Stimulated activated CD8-positive, alpha-beta memory T cell treated with anti-CD3 and anti-CD28 coated beads, Interleukin-7, amount 100 ng/mL, for 1 hour (primary cell): ENCODE measurements at places on chromosomes 2 and 18.

GRCh38 chr2:203330434-203330833 lies 2.2 kb downstream of the ABI2 start:
- DNase-seq = no peak

DNA sequence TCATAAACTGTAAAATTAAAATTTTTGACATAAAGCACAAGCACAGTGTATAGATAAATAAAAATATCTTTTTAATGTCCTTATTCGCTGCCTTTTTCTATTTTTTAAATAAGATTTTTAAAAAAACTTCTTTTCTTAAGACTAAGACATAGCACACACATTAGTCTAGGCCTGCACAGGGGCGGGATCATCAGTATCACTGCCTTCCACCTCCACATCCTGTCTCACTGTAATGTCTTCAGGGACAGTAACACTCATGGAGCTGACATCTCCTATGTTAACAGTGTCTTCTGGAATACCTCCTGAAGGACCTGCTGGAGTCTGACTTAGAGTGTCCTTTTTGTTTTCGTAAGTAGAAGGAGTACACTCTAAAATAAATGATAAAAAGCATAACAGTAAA lies 33.0 kb downstream of the VAPA start:
- DNase-seq = no peak

DNA sequence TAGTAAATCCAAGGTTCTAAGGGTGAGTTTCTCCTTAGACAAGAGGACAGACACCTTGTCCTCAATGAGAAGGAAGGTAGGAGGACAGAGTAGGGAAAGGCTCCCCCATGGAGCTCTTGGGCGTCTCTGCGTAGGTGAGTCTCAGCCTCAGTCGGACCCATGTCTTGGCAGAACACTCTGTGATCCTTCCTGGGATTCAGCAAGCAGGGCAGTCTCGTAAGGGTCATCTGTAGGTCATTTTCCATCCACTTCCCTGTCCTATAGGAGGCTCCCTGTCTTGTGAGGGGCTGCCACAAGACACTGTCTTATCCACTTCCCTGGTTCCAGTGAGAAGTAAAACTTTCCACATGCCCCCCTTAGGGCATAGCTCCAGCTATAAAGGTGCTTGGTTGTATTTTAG lies 122.6 kb upstream of the TWIST2 start:
- no peak for DNase-seq

GRCh38 chr2:159982842-159983785 lies 79.3 kb downstream of the PLA2R1 start:
- no peak for DNase-seq

DNA sequence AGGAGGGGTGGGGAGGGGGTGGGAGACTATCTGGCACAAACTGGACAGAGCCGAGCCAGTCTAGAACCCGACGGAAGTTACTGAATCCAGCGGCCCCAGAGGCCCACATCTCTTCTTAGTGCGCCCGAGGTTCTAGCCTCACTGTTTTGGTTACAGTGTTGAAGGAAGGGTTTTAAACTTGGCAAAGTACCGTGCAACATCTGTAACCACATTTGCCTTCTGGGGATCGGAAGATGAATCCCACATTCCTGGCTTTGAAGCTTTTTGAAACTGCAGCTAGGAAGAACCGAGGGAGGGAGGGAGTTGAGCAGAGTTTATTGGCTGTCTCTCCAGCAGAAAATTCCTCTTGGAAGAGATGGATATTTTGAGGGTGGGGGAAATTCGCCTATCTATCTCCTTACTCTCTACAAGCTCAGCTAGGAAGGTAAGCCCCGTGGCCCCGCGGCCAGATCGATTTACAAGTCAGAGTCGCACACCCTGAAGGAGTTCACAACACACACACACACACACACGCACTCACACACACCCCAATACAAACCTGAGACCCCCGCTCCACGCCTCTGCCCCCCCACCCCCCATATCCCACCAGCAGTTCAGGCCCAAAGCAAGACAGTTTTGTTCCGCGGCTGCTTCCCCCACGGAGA lies 1.0 kb downstream of the ACVR1 start:
- no peak for DNase-seq

DNA sequence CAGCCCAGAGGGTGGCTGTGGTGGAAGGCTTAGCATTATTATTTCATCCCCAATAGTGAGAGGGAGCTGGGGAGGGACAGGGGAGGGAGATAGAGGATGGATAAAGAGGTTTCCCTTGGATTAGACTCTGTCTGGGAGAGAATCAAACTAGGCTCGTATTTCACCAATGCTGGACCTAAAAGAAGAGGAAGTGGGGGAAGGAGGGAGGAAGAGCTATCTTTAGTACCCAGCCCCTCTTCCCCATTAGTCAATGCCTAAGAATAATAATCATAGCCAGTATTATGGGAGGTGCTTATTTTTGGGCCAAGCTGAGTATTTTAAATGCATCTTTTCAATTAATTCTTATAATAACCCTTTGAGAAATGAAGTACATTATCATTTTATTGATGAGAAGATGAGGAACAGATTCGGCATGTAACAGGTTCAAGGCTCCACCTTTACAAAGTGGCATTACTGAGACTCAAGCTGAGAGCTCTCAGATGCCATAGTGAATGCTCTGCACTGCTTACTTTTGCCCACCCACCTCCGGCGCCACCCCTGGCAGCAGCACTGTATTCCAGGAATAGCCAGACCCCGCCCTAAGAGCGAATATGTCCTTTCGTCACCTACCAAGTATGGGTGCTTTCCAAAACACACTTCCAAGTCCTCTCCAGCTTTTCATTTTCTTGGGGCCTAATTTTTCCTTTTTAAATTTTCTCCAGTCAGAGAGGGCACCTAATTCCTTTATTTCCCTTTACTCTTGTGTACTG lies 21.0 kb downstream of the PAX8 start:
- DNase-seq = no peak

DNA sequence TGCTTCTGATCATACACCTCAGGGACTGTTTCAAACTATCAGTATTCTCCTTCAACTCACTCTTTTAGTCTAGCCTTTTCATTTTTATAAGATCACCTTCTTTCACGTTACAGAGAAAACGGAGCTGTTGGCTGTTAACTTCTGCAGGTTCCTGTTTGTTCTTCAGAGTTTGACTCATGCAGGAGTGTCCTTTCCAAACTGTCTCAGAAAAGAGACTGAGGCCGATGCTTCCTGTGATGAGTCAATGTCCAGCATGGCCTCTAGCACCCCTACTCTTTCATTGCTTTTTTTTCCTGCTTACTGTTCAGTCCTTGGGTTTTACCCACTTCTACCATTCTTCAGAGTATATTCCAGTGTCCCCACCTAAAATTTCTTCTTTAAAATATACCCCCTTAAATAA lies 240.8 kb upstream of the RGPD4 start:
- no peak for DNase-seq

DNA sequence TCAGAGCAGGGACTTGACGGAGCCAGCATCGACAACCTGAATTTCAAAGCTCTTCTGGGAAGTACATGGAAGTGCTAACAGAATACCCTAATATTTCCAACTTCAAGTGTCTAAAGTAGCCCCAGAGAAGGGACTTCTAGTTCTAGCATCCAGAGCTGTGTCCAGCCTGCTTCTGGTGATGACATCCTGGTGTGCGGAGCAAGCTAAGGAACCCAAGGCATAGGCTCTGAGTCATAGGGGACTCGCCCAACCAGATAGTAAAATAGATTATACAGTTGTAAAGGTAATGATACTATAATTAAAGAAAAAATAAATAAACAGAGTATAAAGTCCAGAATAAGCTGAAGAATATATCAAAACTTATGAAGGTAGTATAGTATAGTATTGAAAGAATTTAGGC lies 108.1 kb upstream of the SERPINE2 start:
- DNase-seq = no peak

- DNase-seq = no peak
Observed at GRCh38 chr2:3334392-3335345, 42.9 kb downstream of the EIPR1 start.

- no peak for DNase-seq
Observed at GRCh38 chr2:149871091-149871885, 283.7 kb upstream of the MMADHC start.

DNA sequence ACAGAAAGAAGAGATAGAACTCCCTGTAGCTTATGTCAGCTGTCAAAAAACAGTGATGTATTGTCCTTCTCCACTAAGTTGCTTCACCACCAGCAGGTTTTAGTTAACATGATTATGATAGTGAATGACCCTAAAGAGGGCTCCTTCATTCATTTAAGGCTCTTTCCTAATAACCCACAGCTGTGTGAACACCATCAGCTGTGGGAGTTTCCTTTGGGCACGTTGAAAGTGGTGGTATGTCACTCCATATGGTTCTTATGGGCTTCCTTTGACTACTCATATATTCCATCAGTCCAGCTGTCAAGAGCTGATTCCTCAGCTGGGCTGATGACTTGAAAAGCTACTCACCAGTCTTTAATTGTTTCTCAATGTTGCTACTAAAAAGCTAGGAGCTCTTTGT lies 210.3 kb downstream of the UBE2E3 start:
- no peak for DNase-seq

- DNase-seq = no peak
Observed at GRCh38 chr2:26529406-26530239, 51.7 kb upstream of the OTOF start.

DNA sequence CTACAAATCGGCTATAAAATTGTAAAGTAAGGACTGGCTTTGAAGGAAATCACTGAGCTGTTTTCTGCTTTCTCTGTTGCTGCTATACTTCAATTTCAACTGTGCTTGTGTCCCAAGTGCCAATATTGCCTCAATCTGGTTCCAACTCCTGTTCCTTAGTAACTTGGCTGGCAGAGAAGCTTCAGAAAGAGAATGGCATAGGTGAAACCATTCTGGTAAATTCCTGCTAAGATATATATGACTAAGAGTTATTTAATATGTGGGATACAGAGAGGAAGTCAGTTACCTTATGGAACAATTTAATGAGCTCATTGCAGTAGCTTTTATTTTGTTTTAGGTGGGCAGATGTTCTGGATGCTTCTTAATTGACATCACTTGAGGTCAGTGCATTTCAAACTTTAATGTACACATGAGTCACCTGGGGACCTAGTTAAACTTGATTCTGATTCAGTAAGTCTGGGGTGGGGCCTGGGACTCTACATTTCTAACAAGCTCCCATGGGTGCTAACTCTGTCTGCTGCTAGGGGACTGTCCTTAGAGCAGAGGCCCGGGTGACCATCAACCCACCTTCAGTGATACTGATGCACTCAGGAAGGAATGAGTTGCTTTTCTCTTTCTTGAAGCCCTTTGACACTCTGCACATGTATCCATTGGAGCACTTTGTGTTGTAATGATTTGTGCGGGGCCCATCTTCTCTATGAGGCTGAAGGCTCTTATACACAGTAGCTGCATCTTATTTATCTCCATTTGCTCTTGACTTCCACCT lies 47.6 kb downstream of the LIPG start:
- DNase-seq = no peak

DNA sequence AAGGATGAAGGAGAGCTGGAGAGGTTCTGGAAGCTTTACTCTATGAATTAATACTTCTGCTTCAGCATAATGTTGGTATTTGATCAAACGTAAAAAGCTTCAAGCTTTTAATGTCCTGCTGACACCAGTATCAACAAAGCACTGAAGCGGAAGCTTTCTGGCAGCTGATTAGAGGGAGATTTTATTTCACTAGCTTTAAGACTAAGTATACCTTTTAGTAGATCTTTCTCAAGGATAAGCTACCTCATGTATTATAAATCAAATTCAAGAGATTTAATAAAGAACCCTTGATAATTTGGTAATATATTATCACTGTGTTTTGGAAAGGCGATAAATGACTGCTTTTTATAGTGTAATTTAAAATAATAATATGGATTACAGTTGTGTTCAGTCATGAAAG lies 128.0 kb upstream of the CD302 start:
- no peak for DNase-seq

GRCh38 chr2:95345081-95345562 lies 48.0 kb downstream of the KCNIP3 start:
- no peak for DNase-seq

DNA sequence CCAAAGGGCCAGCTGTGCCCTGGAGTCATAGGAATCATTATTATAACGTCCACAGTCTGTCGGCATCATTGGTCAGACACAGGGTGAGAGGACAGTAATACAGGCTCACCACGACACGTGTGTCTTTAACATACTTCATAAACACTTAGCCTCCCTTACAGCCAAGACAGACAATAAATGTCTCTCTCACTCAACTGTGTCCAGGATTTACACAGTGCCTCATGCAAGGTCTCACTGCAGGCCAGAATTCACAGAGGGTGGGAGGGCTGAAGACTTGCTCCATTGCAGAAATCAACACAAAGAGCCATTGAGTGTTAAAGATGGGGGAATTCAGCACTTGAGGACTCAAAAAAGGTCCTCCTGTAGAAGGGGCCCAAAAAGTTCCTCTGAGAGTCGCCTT lies 210.5 kb downstream of the BCL2 start:
- no peak for DNase-seq

DNA sequence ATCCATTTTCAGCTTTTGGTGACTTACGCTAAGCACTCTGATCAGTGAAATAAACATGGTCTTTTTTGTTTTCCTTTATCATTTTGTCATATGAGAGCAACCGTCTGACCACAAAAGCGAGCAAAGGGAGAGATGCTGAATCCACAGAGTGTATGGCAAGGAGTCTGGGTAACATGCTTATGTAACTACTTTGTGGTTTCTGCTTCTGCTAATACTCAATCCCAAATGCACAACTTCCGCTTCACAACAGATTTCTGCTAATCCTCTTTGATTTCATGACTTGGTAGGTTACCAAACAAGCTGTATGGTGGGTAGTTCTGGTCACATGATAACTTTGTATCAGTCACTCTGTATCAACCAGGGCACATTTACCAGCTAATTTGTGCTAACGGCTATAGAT lies 908.4 kb upstream of the CRIM1 start:
- DNase-seq = no peak

DNA sequence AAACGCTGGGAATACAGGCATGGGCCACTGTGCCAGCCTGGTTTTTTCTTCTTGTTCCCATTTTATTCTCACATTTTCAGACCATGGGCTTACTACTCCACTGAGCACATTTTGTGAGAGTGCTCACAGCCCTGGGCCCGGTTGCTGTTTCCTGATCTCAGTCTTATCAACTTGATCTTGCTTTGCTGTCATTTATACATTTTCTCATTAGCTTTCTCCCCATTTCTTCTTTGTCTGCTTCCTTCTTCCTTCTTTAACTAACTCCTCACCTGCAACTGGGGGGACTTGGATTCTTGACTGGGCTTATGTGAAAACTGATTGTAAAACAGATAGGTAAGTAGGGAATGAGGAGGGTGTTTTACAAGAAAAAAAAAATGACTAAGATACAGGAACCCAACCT lies 117.3 kb downstream of the PLB1 start:
- DNase-seq = no peak

- DNase-seq = no peak
Observed at GRCh38 chr2:215031321-215031720, 107.1 kb downstream of the ABCA12 start.

- DNase-seq = no peak
Observed at GRCh38 chr2:74045454-74045853, 60.7 kb downstream of the TET3 start.

GRCh38 chr2:137493261-137493660 lies 471.0 kb upstream of the HNMT start:
- no peak for DNase-seq

DNA sequence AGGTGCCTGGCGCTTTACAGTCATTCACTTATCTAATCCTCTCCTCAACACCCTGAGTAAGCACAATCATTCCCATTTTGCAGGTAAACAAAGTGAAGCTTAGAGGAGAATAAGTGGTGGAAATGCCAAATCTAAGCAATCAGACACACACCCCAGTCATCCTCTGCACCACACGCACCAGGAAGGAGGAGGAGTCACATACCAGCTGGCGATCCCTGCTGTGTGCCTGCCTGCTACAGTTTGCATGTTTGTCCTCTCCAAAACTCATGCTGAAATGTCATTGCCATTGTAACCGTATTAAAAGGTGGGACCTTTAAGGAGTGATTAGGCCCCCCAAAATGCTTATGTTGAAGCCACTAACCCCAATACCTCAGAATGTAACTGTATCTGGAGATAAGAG lies 93.7 kb downstream of the LOXHD1 start:
- no peak for DNase-seq
